ENCODE measurements at places on chromosomes 12 and 14.

DNA sequence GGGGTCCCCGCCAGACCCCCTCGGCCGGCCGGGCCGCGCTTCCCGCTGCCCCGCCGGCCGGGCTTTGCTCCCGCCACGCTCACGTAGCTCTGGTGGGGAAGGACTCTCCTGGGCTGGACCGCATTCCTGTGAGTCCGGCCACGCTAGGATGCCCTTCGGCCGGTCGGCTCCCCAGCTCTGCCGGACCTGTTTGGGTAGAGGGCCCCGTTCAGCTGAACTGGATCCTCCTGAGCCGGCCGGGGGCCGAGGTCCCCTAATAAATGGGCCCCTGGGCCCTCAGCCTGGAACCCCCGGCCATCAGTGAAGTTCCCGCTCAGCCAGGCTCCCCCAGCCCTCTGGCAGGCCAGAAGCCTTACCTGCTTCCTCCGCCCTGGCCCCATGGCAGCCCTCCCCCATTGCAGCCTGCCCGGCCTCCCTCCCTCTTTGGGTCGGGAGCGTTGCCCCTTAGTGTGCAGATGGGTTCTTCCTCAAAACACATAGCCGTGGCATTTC lies 593 bp downstream of the UNC119B start:
- DNase-seq: no peak

DNA sequence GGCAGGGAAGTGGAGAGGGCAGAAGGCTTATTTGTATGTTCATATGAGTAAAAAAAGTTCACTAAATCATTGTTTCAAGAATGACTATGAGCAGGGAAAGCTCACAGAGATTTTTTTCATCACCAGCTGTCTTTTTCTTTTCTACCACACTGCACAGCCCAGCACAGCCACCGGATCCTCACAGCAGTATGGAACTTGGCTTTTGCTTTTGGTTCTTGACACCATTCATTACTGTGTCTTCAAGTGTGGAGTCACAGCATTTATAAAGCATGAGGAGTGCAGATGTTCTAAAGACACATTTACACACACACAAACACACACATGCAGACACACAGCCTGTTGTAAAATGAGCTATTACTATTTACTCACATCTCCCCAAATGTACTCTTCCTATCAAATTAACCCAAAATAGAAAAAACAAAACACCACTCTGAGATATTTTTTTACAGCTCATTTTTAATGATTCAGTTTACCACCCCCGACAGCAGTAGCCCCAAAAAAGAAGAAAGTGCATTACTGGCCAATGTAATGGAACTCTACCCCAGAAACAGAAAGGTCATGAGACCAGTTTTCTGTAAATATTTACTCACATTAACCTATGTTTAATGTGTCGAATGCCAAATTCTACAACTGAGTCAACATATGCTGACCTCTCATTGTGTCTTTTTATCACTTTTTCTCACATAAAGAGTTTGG lies 60.5 kb downstream of the BTG1 start:
- no peak for DNase-seq

DNA sequence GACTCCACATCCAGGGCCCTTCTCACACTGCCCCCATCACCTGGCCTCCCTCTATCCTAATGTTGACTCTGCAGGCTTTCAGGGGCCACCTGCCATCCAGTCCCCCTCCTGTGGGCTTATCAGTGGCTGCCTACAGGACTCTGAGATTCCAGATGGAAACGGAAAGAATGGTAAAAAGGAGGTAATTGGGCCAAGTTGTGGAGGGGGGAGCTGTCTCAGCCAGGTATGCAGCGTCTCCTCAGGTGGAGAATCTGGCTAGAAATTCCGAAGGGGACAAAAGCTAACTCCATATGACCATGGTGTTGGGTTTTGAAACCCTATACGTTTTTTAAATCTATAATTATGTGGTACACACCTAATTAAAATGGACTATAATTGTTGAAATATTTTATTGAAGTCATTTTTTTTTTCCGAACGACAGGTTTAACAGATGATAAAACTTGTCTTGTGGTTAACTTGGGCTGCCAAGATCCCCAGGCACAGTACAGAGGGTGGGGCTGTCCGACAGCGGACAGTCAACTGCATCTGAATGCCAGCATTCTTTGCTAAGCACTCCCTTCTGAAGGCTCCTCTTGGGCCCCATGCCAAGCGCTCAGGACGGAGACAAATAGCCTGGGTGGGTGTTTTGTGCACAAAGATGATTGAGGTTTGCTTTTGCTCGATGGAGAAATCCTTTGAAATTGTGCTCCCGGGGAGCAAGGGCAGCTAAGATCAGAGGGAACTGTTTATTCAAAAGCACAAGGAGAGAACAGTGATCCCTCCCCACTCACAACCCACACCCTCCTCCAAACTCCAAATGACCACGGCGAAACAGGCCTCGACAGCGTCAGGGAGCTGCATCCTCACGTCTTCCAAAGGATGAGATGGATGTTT lies 365.6 kb downstream of the BCL11B start:
- DNase-seq: no peak

DNA sequence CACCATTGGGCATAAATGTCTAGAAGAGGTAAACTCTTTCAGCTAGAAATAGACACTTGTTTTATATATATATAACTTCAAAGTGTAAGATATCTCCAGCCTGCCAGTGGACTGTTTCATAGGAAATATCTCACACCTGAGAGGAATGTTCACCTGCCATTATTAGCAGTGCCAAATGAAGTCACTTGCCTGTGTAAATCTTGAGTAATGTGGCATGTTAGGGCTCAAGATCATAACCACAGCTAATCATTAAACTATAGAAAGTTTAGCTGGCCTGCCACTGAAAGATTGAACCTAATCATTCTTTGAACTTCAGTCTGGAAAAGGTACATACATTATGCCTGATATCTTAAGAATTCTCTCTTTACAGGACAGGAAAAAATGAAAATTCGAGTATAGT lies 25.5 kb upstream of the KCNJ8 start:
- DNase-seq: no peak

DNA sequence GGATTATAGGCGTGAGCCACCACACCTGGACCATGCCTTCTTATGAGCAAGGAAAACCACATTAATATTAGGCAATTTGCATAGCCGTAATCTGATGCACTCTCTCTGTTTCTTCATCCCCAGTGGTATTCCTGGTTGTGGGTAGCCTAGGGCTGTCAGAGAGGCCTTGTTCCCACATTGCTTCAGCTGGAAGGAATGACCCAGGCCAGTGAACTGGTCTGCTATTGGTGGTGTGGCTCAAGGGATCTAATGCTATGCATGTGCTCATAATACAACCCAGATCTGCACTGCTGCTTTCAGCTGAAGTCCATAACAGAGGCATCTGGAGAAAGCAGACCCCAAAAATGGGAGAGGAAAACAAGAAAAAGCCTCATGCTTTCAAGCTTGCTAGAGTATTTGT lies 33.1 kb upstream of the G2E3 start:
- DNase-seq: no peak

DNA sequence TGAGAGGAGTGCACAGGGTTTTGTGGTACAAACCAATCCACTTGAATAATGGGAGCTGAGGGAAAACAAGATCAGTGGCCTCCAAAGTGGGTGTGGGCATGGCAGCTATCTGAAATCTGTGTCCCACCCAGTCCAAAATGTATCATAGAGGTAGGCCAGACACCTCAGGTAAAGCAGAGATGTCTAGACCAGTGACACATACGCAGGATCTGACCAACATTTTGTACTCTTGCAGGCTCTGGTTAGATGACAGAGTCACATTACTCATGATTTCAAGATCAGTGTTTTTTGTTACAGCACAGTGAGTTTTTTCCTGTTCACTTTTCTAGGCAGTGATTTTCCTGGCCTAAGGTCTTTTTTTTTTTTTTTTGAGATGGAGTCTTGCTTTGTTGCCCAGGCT lies 211.8 kb downstream of the PCNX1 start:
- no peak for DNase-seq

DNA sequence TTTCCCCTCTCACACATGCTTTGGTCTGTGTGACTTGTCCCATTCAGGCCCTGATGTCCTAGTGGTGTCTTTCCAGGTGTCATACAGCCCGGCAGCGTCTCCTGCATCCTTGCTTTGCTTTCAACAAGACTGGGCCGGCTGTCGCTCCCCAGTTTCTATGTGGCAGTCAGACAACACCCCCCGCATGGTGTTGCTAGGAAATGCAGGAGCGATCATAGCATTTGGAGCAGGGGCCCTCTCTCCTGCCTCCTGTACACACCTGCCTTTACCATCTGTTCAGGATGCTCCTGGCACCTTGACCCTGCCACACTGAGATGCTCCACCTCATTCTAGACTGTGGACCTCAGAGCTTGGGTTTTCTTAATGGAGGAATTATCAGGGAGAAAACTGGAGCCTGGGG lies 29.5 kb downstream of the CACNA1C start:
- DNase-seq: no peak

- no peak for DNase-seq
These were observed 78.6 kb downstream of the ARF6 start for GRCh38 chr14:49971156-49972130.

GRCh38 chr12:50620109-50620977 lies 115.6 kb downstream of the DIP2B start:
- DNase-seq: no peak

DNA sequence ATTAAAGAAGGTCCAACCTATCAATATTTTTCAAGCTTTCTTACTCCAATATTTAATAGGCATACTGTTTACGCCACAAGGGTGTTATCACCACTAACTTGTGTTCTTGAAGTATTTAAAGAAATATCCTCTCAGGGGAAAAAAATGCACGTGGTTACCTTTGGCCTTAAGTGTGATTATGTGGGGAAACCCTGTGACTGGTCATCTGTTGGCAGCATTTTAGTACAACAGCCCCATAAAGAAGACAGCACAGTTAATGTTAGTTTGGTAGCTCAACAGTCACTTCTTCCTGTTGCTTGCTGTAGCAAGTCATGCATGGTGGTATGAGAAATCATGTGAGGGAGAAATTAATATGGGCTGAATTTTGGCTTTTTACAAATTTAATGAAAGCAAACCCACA lies 1021.5 kb upstream of the TMEM132C start:
- no peak for DNase-seq
